ENCODE measurements at places on chromosomes 4 and X.

DNA sequence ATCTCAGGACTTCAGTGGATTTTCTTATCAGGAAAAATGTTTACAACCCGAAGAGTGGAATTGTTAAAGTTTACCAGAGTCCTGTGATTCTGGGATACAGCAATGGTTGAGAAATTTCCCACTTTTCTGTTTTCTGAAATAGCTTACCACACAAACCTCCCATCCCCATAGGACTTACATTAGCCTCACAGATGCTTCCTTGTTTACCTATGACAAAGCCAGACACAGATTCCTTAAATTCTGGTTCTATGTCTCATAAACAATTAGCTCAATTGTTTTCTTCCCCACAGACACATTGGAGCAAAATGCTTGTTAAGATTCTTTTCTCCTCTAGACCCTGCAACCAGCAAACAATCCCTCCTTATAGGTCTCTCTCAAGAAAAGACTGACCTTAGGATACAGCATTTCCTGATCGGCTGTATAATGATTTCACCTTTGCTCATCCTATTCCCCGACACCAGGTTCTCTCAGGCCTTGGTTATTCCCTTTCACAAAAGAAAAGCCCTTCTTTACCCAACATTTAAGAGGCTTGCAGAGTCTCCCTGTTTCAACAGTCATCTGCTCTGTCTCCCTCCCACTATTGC, 886.2 kb downstream of the ARAP2 start:
- no peak for DNase-seq

- DNase-seq = no peak
Measured at GRCh38 chr4:81667539-81667938, 195.8 kb upstream of the RASGEF1B start.

DNA sequence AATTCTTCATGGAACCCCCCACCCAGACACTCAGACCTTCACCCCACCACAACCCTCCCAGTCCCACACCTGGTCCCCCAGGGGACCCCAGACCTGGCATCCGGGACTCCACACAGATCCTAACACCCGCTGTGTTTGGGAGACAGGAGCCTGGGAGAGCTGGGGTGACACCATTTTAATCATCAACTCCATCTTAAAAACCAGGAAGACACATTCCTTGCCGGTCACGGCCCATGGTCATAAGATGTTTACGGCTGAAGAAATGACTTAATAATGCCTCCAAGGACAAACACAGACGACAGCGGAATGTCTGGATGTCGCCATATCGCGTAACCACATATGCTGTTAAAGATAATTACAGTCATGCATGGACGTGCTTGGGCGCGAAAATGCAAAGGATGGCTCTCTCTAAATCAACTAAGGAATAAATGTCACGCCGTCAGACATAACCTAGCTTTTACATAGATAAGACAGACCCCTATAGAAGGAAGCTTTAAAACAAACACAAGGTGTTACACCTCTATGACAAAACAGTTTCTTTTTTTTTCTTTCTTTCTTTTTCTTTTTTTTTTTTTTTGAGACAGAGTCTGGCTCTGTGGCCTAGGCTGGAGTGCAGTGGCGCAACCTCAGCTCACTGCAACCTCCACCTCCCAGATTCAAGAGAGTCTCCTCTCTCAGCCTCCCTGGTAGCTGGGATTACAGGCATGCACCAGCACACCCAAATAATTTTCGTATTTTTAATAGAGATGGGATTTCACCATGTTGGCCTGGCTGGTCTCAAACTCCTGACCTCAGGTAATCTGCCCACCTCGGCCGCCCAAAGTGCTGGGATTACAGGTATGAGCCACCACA, 2.1 kb upstream of the DHRSX start:
- DNase-seq = no peak

DNA sequence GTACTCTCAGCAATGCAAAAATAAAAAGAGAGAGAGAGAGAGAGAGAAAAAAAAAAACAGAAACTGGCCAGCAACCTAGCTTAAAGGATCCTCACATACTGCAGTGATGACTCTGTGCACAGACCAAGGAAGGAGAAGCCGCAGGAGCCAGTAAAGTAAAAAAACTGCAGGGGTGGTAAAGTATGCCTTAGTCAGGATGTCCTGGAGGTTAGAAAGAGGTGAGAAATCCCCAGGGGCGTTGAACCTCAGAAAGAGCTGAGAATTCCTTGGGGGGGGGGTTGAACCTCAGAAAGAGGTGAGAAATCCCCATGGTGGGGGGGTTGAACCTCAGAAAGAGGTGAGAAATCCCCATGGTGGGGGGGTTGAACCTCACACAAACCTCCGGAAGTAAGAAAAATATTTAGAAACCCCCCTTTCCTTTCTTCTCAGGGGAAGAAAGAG, 48.0 kb downstream of the MAGEA9 start:
- no peak for DNase-seq

- peak; percentile 34 for DNase-seq
Measured at GRCh38 chr4:145216535-145216934, 36.1 kb upstream of the OTUD4 start.

- DNase-seq = no peak
Measured at GRCh38 chr4:156778606-156779005, 193.0 kb downstream of the PDGFC start.

DNA sequence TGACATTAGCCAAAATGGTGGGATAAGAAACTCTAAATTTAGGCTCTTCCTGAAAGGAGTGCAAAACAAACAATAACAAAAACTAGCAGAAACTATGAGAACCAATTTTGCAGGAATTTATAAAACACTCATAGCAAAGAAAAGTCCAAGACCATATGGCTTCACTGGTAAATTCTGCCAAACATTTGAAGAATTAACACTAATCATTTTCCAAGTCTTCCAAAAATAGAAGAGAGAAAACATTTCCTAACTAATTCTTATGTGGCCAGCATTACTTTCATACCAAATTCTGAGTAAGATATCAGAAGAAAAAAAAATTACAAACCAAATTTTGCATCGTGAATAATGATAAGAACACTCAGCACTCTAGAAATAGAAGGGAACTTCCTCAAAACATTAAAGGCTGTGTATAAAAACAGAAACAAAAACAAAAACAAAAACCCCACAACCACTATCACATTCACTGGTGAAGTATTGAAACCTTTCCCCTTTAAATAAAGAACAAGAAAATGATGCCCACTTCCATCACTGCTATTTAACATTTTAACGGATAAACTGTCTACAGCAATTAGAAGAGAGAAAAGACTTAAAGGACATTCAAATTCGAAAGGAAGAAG, 524.3 kb upstream of the GALNTL6 start:
- DNase-seq = no peak

- DNase-seq = no peak
Measured at GRCh38 chr4:143381189-143382118, 44.8 kb downstream of the GAB1 start.

- DNase-seq = no peak
Measured at GRCh38 chr4:28665306-28665705, 1804.7 kb downstream of the STIM2 start.

DNA sequence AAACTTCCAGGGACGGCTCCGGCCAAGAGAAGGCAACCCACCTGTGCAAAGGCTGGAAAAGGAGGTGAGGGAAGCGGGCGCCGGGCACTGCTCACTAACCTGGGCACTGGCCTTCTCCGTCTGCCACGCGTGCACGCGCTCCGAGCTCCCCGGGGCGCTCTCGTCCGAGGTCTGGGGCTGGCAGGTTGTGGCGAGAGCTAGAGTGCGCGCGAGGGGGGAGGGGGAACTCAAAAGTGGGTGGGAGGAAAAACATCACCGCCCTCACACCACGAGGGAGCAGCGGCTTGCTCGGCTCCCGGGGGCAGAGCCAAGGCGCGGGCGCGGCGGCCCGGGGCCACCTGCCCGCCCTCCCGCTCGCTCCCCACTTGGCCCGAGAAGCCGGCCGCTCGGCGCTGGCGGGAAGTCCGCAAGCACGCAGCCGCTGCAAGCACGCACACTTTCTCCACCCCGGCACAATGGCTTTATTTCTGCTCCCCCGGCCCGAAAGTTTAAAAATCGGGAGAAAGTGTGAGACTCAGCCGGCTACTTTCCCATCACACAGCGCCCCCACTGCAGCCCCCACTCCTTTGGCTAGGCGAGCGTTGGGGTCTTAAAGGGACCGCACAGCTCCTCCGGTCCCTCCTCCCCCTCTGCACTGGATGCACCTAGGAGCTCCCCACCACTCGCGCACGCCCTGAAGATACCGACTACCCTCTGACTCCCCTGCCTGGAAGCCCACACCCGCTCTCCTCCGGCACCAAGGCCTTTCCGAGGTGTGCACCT, at the start of gene CHRDL1:
Gene CHRDL1, minus strand, starts transcription at position 173 of the 762 bp plus-strand sequence. CDS start 3,636 bp downstream, outside the sequence.
- peak; percentile 58 for DNase-seq

DNA sequence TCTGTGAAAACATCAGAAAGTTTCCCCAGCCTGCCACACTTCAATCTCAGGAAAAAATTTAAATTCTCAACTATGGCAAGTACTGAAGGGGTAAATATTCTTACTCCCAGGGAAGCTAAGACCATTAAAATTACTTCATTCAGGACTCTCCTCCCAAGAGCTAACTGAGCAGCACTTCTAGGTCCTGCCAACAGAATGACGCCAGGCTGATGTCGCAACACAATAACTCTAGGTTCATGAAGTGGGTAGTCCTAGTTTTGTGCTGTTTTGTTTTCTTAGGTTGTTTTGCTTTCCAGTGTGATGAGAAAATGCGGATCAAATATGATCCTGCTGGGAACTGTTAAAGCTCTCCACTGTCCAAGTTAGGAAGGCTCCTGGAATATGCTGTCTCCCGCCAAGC, 180.0 kb downstream of the NKX6-1 start:
- no peak for DNase-seq

DNA sequence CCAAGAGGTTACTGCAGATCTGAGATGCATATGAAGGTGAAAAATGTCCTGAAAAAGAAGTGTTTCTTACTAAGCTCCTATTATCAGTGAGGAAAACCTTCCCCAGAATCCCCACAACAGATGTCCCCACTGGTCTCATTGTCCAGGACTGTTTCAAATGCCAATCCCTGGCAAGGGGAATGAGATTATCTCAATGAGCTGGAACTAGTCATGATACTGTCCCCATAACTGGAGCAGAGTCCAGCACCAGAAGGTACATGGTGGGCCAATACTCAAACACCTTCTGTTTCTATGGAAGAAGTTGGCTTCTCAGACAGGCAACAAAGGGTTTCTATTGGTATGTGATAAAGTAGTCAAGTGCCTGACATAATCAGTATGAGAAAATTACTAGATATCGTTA, 221.1 kb upstream of the TLL1 start:
- DNase-seq = no peak

- peak; percentile 60 for DNase-seq
Measured at GRCh38 chrX:41906515-41907187, 16.7 kb downstream of the CASK start.

GRCh38 chrX:23937100-23937499, 29.3 kb downstream of the CXorf58 start:
- DNase-seq = no peak

- no peak for DNase-seq
Measured at GRCh38 chr4:123667991-123668390, 271.4 kb downstream of the SPRY1 start.

DNA sequence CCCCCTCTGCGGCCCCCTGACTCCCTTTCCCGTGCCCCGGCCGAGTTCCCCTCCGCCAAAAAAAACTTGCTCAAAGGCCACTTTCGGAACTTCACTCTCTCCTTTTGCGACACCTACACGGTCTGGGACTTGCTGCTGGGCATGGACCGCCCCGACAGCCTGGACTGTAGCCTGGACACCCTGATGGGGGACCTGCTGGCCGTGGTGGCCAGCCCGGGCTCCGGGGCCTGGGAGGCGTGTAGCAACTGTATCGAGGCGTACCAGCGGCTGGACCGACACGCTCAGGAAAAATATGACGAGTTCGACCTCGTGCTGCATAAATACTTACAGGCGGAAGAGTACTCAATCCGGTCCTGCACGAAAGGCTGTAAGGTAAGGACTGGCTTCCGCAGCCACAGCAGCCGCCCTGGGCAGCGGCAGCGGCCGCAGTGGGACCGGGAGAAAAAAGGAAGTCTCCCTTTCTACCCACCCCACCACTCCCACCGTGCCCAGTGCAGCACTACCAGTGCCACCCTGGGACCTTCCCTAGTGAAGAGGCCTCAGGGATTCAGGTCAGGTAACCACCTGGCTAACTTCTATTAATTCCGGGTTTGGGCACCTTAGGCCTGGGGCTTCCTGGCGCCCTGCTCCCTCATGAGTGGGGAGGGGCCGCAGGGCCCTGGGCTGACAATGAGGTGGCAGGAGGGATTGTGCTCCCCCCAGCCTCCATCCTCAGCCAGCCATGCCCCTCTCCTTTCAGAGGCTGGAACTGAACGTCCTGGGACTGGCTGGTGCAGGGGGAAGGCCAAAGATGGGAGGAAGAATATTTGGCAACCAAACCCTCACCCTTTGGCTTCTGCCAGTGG, 1.9 kb downstream of the NALF2 start:
- DNase-seq = peak; percentile 79

- DNase-seq = no peak
Measured at GRCh38 chrX:49773993-49774392, 55.1 kb upstream of the PAGE4 start.

- no peak for DNase-seq
Measured at GRCh38 chr4:59180161-59180560, 2020.0 kb upstream of the ADGRL3 start.

GRCh38 chrX:111095974-111096895, at the start of gene PAK3:
PAK3 (plus strand) TSS chrX:111096191; CDS start chrX:111123104, 26,913 bp downstream.
- peak; percentile 94 for DNase-seq

GRCh38 chrX:136262812-136263315, 11.7 kb upstream of the MAP7D3 start:
- no peak for DNase-seq

- peak; percentile 27 for DNase-seq
Measured at GRCh38 chrX:41045960-41046567, 39.2 kb upstream of the USP9X start.

DNA sequence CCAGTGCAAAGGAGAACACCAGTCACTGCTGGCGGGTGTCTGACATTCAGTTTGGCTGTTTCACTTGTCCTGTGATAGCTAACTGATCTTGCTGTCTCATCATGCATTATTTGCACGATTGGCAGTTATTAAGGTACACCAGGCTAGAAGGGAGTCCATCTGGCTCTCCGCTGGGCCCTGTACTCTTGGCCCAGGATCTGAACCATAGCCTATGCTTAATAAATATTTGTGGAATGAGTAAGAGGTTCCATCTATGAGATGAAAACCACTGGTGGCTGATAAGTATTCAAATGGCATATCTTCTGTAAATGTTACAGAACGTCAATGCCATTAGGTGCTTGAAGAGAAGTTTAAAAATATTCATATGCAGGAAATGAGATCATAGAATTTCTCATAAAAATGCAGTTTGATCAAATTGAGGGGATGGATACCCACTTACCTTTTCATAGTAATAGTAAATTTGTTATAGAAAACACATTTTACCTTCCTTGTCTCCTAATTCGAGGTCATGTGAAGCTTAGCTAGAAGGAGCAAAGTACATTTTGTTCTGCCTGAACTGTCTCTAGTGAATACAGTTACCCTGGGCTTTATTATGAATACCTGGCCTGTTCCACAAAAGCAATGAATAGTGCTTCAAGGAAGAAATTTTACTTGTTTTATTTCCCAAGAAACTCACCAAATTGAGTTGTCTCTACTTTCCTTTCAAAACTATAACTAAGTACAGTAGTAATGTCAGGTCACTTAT, 213.5 kb downstream of the CBR4 start:
- DNase-seq = peak; percentile 59

- DNase-seq = no peak
Measured at GRCh38 chrX:133637765-133638164, 222.5 kb upstream of the GPC4 start.
